DND-41 (cell line): ENCODE measurements at places on chromosomes 5 and 9.

- no peak for DNase-seq
Measured at GRCh38 chr5:75460942-75461610, 50.4 kb downstream of the CERT1 start.

- DNase-seq, result no peak
Measured at GRCh38 chr5:56011835-56012234, 17.1 kb upstream of the IL6ST start.

DNA sequence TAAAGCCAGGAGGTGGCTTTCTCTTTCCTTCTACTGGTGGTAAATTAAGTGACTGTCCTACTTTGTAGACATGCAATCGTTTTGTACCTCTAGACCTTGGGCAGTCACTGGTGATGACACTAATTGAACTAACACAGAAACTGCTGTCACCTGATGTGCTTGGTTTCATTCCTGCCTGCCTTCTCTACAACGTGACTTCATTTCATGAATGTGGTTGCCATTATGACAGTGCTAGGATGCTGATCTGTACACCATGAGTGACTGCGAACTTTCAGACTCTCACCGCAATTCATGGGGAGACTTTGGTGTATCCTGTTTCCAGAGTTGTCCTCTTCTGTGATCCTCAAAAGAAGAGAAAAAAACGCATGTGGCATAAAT, 47.5 kb downstream of the UBE2QL1 start:
- DNase-seq, result no peak

GRCh38 chr9:107175816-107176435, 107.2 kb upstream of the RAD23B start:
- no peak for DNase-seq

DNA sequence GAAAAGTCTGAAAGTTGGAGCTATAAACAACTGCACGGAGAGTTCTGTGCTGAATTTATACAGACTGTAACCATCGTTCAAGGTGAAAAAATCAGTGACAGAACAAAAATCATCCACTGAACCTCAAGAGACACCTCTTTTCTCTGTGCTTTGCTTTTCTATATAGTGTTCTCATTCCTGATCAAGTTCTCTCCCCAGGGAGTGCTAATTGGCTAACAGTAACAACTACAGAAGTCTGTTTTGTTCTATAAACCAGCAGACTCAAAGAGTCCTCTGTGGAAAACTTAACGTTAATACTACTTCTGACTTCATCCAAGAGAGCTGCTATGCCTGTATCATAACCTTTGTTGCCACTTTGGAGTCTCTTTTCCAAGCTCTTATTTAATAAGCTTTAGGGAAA, 1388.3 kb upstream of the C9orf72 start:
- DNase-seq, result no peak

DNA sequence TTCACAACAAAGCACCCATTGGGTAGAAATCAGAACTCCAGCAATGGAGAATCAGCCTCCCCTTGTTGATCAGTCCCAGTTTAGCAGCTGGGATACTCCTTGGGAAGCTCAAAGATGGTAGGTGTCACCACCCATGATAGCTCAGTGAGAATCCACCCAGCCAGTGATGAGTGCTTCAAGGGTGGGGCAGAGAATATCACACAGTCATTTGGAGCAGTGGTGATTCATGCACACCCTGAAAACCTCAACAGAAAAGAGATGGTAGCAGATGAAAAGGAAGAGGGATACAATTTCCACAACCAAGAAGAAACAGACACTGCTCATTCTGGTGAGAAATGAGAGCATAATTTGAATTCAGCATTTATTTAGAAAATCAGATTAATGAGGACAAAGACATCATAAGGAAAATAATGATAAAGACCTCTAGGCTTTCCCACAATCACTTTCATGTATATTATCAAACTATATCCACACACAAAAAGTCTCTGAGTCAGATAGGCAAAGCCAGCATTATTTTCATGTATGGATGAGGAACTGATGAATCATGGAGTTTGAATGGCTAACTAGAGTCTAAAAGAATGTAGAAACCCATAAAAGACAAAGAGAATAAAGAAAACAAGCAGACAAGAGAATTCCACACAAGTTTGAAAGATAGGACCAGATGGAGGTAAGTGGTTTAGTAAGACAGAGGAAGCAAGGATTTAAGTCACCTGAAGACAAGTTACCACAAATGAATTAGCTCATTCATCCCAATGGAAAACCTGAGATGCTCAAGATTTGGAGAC, 82.9 kb downstream of the FEM1C start:
- no peak for DNase-seq
